Activated T-cell treated with anti-CD3 and anti-CD28 coated beads, Interleukin-2, amount 50 U/mL, for 24 hours (primary cell): ENCODE measurements at places on chromosomes 1 and 21.

GRCh38 chr1:192697771-192698170 lies 61.8 kb downstream of the RGS13 start:
- no peak for DNase-seq

DNA sequence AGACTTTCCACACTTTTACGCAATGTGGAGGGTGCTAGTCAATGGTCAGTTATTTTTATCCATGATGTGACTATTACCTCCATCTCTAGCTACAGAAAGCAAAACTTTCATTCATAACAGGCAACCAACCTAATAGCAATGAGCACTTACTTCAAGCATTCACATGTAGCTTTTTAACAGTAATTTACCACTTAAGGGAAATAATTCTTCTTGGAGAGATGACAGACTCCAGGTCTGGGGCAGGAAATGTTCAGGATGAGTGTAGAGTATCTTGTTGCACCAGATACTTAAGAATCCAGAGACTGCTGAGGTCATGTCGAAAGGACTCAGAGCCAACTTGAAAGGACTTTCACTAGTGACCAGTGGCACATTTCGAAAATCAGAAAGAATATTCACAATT lies 347.6 kb downstream of the CHRM3 start:
- DNase-seq: no peak

- DNase-seq: no peak
Observed at GRCh38 chr21:27362249-27362648, 395.4 kb upstream of the ADAMTS5 start.

DNA sequence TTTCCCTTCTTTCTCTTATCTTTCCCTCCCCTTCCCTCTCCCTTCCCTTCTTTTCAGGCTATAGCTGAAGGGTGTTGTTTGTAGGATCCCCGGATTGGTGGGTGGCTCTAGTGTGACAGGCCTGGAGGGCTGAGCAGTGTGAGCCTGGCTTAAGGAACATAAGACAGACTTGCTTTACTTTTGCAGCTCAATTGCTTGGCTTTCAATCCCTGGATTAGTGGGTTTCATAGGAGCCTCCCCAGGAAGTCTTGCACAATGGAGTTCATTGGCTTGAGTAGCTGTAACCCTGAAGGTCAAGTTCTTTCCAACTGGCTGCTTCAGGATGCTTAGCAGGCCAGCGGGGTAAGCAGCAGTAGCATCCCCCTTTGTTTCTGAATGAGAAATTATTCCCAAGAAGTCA lies 126.7 kb downstream of the CAMTA1 start:
- no peak for DNase-seq

DNA sequence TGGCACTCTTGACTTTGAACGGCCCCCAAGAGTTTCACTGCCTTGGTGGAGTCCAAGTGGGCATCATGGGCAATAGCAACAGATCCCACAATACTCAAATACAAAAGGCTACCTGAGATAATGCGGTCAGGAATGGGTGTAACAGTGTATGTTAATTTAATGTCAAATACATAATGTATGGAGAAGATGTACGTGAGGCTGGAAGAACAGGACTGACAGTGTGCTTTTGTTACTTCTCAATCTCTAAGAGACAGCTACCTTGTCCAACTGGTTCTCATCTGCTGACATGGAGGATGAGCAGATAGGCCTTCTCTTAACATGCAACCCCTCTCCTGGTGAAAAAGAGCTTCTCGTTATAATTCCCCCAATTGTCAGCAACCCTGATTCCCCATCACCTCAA lies 167.2 kb downstream of the APP start:
- DNase-seq: no peak

- DNase-seq: no peak
Observed at GRCh38 chr1:20325844-20326420, 35.3 kb downstream of the VWA5B1 start.

DNA sequence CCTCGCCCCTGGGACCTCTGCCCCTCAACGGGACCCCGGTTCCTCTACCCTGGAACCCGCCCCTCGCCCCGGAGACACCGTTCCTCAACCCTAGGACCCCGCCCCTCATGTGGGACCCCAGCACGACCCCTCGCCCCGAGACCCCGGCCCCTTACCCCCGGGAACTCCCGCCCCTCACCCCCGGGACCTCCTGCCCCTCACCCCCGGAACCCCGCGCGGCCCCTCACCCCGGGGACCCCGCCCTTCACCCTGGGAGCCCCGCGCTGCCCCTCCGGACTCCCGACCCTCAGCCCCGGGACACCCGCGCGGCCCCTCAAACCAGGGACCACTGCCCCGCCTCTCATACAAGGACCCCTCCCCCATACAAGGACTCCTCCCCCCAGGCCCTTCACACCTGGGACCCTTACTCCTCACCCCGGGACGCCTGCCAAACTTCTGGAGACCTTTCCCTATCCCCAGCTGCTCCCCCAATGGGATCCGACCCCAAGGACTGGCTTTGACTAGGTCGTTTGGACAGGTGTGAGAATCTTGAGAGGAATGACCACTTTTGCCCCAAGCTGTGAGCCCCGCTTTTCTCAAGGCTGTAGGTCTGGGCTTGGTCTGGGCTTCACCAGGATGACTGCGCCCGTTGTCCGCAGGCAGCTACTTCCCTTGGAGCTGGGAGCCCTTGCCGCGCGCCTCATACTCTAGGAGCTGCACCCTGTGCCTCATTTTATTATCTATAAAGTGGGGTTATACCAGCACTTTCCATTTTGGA lies 843 bp downstream of the DIP2A start:
- DNase-seq: peak; percentile 46

GRCh38 chr1:26281091-26281958 lies 1.4 kb downstream of the SH3BGRL3 start:
- no peak for DNase-seq

GRCh38 chr1:22418933-22419382 lies 32.7 kb upstream of the ZBTB40 start:
- DNase-seq: no peak
